ENCODE measurements at places on chromosomes 12 and 14. TPM values are rescaled to one million over a fixed set of nuclear protein-coding genes. Genes with fewer than 3 reads are reported as not detected.

GLT1D1 gene
- total RNA-seq: 8.6 TPM

SOX5 gene
- 86.6 TPM for total RNA-seq

TCTN1 gene
- total RNA-seq: 59.1 TPM

ACVRL1 gene
- total RNA-seq: 0.49 TPM

P2RX2 gene
- total RNA-seq: not detected

TUNAR gene
- total RNA-seq: 4.4 TPM

ALX1 gene
- 4.1 TPM for total RNA-seq

OR4E2 gene
- not detected for total RNA-seq

TCL1B gene
- total RNA-seq: not detected

RPS26 gene
- 32.3 TPM for total RNA-seq

- peak overlapping the region; percentile 92 for H3K4me3 ChIP-seq
- no peak overlapping the region for H3K27ac ChIP-seq
- peaks cover 25% of the 10 kb centered on the region for H3K27me3 ChIP-seq
- peaks cover 13% of the 10 kb centered on the region for H3K4me1 ChIP-seq
- DNase-seq: no peak
- no peaks in the 10 kb centered on the region for H3K36me3 ChIP-seq
These were observed 302 bp downstream of the CCDC38 start for GRCh38 chr12:95942101-95942523.

- H3K27ac ChIP-seq: no peak overlapping the region
- peaks cover 73% of the 10 kb centered on the region for H3K27me3 ChIP-seq
- no peak overlapping the region for H3K4me3 ChIP-seq
These were observed 36.1 kb upstream of the PTCSC3 start for GRCh38 chr14:36212577-36212976.

GRCh38 chr12:40646456-40646855 lies 45.8 kb upstream of the CNTN1 start:
- no peaks in the 10 kb centered on the region for H3K27me3 ChIP-seq
- H3K4me1 ChIP-seq: no peaks in the 10 kb centered on the region
- H3K36me3 ChIP-seq: peaks cover 3% of the 10 kb centered on the region
- no peak overlapping the region for H3K4me3 ChIP-seq
- no peak overlapping the region for H3K27ac ChIP-seq
- no peak for DNase-seq

DNA sequence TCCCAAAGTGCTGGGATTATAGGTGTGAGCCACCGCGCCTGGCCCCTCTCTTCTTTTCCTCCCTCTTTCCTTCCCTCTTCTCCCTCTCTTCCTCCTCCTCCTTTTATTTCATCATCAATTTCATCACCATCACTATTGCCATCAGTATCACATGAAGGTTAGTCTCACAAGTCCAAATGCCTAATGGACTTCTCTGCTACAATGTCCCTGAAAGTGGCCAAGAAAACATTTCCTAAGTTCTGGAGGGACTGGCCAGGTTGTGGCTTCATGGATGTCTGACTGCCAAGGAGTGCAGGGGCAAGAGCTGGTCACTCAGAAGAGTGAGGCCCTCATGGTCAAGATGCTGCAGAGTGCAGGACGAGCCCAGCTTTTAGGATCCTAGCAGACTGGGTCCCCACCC lies 97.6 kb downstream of the SYNE3 start:
- H3K27me3 ChIP-seq: peaks cover 7% of the 10 kb centered on the region
- H3K4me3 ChIP-seq: no peak overlapping the region
- no peak overlapping the region for H3K27ac ChIP-seq
- H3K36me3 ChIP-seq: peaks cover 3% of the 10 kb centered on the region

GRCh38 chr12:22855456-22855855 lies 230.5 kb downstream of the ETNK1 start:
- no peak overlapping the region for H3K4me3 ChIP-seq
- no peak for DNase-seq
- H3K27ac ChIP-seq: no peak overlapping the region
- H3K4me1 ChIP-seq: peaks cover 28% of the 10 kb centered on the region
- no peaks in the 10 kb centered on the region for H3K36me3 ChIP-seq

- H3K4me1 ChIP-seq: peaks cover 46% of the 10 kb centered on the region
- no peak for DNase-seq
- H3K36me3 ChIP-seq: peaks cover under 1% of the 10 kb centered on the region
These were observed 28.7 kb downstream of the TSPAN9 start for GRCh38 chr12:3105690-3106479.

DNA sequence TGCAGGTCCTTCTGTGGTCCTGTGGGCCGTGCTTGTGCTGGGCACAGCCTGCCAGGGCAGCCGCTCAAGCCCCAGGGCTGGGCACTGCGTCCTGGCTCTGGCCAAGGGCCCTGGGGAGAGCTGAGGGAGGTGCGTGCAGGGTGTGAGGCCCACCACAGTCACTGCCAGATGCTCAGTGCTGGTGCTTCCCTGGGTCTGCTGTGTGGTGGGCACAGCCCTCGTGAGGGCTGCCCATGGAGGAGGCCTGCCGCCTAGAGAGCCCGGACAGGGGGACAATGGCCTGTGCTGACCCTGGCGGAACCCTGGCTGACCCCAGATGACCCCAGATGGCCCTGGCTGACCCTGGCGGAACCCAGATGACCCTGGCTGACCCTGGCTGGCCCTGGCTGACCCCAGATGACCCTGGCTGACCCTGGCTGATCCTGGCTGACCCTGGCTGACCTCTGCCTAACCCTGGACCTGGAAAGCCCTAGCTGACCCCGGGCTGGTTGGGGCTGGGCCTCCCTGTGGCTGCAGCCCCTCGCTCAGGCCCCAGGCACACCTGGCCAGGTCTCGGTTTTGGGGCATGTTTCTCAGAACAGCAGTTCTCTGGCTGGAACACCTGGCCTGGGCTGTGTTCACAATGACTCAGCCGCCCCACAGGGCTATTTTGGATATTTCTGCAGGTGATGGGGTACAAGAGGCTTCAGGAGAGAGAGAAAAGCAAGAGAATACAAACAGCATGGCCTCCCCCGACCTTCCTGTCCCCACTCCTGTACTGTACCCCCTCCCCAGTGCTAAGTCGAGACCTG lies 55.4 kb downstream of the TMEM121 start:
- no peaks in the 10 kb centered on the region for H3K4me1 ChIP-seq
- H3K27ac ChIP-seq: no peak overlapping the region
- peaks cover 26% of the 10 kb centered on the region for H3K36me3 ChIP-seq
- DNase-seq: peak; percentile 5
- H3K27me3 ChIP-seq: no peaks in the 10 kb centered on the region
- no peak overlapping the region for H3K4me3 ChIP-seq

DNA sequence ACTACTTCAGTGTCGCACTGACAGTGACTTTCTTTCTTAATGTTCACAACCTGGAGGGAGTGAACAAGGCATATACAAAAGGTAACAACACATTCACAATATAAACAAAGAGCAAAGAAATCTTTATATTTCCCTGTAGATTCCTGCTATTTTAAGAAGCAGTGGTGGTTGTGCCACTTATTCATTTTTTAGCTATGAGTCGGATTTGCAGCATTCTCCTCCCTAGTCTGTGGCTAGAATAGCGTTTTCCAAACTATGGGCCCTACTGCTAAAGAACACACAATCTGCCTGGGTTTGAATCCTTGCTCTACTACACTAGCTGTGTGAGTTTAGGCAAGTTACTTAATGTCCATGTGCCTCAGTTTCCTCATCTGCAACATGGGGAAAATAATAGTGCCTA lies 18.6 kb upstream of the MDM1 start:
- no peak overlapping the region for H3K4me3 ChIP-seq
- no peak for DNase-seq
- no peaks in the 10 kb centered on the region for H3K36me3 ChIP-seq
- peaks cover 11% of the 10 kb centered on the region for H3K27me3 ChIP-seq
- H3K27ac ChIP-seq: no peak overlapping the region

GRCh38 chr12:116339062-116339461 lies 61.6 kb upstream of the MED13L start:
- H3K4me1 ChIP-seq: peaks cover 35% of the 10 kb centered on the region
- DNase-seq: no peak
- H3K27me3 ChIP-seq: no peaks in the 10 kb centered on the region
- H3K27ac ChIP-seq: no peak overlapping the region
- no peaks in the 10 kb centered on the region for H3K36me3 ChIP-seq

- no peak for DNase-seq
- no peaks in the 10 kb centered on the region for H3K4me1 ChIP-seq
- H3K4me3 ChIP-seq: no peak overlapping the region
- no peaks in the 10 kb centered on the region for H3K36me3 ChIP-seq
- no peaks in the 10 kb centered on the region for H3K27me3 ChIP-seq
These were observed 207.1 kb downstream of the ANO4 start for GRCh38 chr12:101001669-101002068.

GRCh38 chr12:104604070-104604994 lies 147.6 kb downstream of the CHST11 start:
- H3K36me3 ChIP-seq: no peaks in the 10 kb centered on the region
- H3K4me3 ChIP-seq: no peak overlapping the region
- peak; percentile 3 for DNase-seq
- no peaks in the 10 kb centered on the region for H3K27me3 ChIP-seq

- H3K4me3 ChIP-seq: peak overlapping the region; percentile 57
- H3K36me3 ChIP-seq: no peaks in the 10 kb centered on the region
- peaks cover 75% of the 10 kb centered on the region for H3K4me1 ChIP-seq
- H3K27ac ChIP-seq: peak overlapping the region; percentile 94
- no peaks in the 10 kb centered on the region for H3K27me3 ChIP-seq
These were observed 29.0 kb upstream of the MSI1 start for GRCh38 chr12:120397824-120398540.

DNA sequence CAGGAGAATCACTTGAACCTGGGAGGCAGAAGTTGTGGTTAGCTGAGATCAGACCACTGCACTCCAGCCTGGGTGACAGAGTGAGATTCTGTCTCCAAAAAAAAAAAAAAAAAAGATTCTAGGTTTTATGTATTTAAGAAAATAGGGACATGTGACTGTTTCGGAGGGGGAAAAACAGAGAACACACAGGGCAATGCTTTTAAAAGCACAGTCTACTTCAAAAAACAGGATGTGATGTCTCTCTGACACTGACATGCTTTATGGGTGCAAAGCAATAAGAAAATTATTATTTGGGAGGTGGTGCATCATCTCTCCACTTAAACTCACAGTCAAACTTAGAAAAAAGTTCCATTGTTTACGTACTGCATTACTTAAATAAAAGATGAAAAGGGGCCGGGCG lies 28.7 kb downstream of the CLIP1 start:
- no peaks in the 10 kb centered on the region for H3K27me3 ChIP-seq
- H3K4me3 ChIP-seq: no peak overlapping the region
- no peak overlapping the region for H3K27ac ChIP-seq
- DNase-seq: no peak

DNA sequence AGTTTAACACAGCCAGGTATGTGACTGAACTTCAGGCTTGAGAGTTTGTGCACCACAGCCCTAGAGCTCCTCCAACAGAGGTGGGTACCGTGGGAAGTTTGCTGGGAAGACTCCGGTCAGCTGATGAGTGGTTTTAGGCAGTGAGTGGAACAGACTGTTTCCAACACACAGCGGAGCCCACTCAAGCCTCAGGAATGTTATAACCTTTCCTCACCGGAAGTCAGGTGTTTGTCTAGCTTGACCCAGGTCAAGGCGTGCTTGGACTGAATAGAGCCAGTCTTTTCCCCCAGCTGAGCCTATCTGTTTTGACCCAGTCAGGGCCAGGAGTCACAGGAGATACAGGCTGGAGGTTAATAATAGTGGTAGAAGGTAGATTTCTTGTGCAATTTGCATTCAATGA lies 138.4 kb upstream of the PARP11 start:
- H3K4me3 ChIP-seq: no peak overlapping the region
- peaks cover 33% of the 10 kb centered on the region for H3K4me1 ChIP-seq
- no peaks in the 10 kb centered on the region for H3K36me3 ChIP-seq
- H3K27me3 ChIP-seq: no peaks in the 10 kb centered on the region
- no peak for DNase-seq
- H3K27ac ChIP-seq: peak overlapping the region; percentile 15

- DNase-seq: no peak
- no peak overlapping the region for H3K4me3 ChIP-seq
- peaks cover 25% of the 10 kb centered on the region for H3K27me3 ChIP-seq
- peaks cover 22% of the 10 kb centered on the region for H3K4me1 ChIP-seq
- H3K27ac ChIP-seq: no peak overlapping the region
These were observed 52.5 kb downstream of the GALNT9 start for GRCh38 chr12:132276827-132277373.

- no peak overlapping the region for H3K27ac ChIP-seq
- H3K36me3 ChIP-seq: no peaks in the 10 kb centered on the region
- no peaks in the 10 kb centered on the region for H3K4me1 ChIP-seq
- no peaks in the 10 kb centered on the region for H3K27me3 ChIP-seq
- no peak overlapping the region for H3K4me3 ChIP-seq
These were observed 13.9 kb downstream of the LPCAT3 start for GRCh38 chr12:7004287-7004803.

GRCh38 chr12:122004633-122005071 lies 17.0 kb upstream of the BCL7A start:
- H3K27ac ChIP-seq: no peak overlapping the region
- DNase-seq: no peak
- peaks cover 13% of the 10 kb centered on the region for H3K4me1 ChIP-seq
- H3K36me3 ChIP-seq: peaks cover 7% of the 10 kb centered on the region
- H3K4me3 ChIP-seq: no peak overlapping the region

DNA sequence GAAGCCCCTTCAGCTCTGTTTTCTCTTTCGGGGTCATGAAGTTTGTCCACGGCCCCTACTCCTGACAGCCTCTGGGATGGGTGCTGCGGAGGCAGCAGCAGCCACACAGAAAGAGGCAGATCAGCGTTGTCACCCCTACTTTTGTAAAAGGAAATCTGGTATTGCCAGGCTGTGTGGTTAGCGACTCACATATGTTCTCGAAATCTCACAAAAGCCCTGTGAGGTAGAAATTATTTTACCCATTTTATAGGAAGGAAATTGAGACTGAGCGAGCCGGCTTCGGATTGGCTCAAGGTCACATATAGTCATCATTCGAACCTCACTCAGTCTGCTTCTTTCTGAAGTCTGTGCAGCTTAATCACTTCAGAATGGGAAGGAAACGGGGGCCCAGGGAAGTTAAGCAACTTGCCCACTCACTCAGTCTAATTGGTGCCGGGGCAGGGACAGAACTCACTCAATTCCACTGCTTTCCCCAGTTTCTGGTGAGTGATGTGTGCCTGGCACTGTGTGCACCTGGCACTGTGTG lies 1.1 kb upstream of the CKAP4 start:
- no peak for DNase-seq
- H3K4me1 ChIP-seq: peaks cover 41% of the 10 kb centered on the region

DNA sequence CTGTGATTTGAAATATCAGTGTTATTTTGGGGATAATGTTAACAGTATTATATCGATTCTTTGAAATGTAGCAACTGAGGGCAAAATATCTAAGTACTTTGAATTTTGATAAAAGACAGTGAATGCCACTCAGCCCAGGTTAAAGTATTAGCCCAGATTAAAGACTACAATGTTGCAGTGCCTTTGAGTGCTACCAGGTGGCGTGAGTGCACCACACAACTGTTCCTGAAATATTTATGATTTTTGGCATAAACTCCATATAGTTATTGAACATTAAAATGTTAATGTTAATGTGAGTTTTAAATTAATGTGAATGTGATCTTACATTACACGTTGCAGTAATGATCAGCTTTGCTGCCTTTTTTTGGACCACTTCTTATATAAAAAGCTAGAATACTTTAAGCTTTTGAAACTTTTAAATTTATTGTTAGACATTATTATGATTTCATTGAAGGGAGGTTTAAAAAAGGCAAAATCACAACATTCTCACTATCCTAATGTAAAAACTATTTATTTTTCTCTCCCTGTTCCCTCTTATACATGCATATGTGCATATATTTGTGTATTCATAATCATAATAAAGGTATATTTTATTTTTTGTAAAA lies 22.5 kb downstream of the MRPS35 start:
- no peaks in the 10 kb centered on the region for H3K27me3 ChIP-seq
- DNase-seq: no peak
- H3K4me1 ChIP-seq: no peaks in the 10 kb centered on the region

Measured in neural crest cell (in vitro differentiated cells).